ENCODE measurements at places on chromosomes 5 and 9.

- DNase-seq = no peak
These were observed 72.2 kb downstream of the MED27 start for GRCh38 chr9:132007371-132008025.

GRCh38 chr5:165805756-165806155, 2300.3 kb downstream of the MAT2B start:
- no peak for DNase-seq

DNA sequence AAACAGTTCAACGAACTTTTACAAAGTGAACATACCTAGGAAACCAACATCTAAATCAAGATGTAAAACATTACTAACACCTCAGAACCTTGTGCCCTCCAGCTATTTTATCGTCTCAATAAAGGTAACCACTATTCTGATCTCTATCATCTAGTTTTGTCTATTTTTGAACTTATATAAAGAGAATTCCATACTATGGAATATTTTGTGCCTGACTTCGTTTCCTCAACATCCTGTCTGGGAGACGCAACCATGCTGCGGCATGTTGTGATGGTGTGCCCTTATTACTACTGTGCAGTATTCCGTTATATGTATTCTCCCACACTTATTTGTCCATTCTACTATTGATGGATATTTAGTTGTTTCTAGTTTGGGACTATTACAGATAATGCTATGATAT, 99.2 kb downstream of the NR6A1 start:
- no peak for DNase-seq

- DNase-seq = no peak
These were observed 73.7 kb downstream of the PPARGC1B start for GRCh38 chr5:149803641-149804468.

GRCh38 chr5:9182899-9183695, 362.8 kb downstream of the SEMA5A start:
- no peak for DNase-seq

- DNase-seq = no peak
These were observed 584.1 kb downstream of the CCDC171 start for GRCh38 chr9:16136961-16137360.

DNA sequence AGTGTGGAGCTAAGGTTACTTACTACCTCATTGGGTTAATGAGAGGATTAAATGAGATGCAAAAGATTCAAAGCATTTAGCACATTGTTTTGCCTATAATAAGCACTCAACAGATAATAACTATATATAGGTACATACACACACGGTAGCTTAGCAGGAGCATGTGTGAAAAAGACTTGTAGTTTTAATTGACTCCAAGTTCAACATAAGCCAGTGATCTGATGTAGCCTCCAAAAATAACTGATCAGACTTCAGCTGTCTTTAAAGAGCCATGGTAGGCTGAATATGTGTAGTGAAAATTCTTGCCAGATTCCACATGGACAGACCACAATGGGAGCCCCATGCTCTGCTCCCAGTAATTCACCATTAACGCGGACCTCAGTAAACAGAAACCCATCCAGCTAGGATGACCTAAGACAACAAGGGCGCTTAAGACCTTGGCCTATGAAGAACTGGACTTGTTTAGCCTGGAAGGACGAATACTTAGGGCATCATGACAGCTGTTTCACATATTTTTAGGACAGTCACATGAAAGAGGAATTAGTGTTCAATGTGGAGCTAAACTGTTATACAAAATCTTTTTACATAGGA, 115.1 kb upstream of the ZNF366 start:
- no peak for DNase-seq

DNA sequence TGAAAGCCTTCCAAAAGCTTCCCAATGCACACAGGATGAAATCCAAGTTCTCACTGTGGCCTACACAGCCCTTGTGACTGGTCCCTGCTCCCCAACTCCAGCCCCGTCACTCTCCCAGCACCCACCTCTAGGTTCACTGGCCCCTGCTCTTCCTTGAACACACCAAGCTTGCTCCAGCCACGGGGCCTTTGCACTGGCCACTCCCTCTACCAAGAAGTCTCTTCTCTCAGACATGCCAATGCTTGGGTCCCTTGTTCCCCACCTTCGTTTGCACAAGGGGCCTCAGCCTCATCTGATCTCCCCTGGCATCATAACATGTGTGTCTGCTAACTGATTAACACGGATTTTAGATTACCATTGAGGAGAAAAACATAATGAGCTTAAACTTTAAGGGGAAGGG, 56.0 kb downstream of the ROR2 start:
- DNase-seq = no peak

GRCh38 chr5:74631081-74631953, 9.2 kb downstream of the ENC1 start:
- no peak for DNase-seq

DNA sequence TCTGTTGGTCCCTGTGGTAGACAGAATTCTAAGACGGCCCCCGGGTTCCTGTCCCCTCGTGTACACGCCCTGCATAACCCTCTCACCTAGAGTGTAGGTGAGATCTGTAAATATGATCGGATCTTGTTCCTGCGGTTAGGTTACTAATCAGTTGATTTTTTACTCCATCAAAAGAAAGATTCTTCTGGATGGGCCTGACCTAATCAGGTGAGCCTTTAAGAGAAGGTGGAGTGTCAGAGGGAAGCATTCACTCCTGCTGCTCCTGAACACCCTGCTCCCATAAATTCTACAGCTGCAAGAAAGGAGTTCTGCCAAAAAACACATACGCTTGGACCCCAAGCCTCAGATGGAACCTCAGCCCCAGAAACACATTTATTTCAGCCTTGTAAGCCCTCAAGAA, 15.6 kb upstream of the FUBP3 start:
- DNase-seq = no peak

GRCh38 chr9:98108531-98109031, 10.4 kb downstream of the TRIM14 start:
- no peak for DNase-seq

DNA sequence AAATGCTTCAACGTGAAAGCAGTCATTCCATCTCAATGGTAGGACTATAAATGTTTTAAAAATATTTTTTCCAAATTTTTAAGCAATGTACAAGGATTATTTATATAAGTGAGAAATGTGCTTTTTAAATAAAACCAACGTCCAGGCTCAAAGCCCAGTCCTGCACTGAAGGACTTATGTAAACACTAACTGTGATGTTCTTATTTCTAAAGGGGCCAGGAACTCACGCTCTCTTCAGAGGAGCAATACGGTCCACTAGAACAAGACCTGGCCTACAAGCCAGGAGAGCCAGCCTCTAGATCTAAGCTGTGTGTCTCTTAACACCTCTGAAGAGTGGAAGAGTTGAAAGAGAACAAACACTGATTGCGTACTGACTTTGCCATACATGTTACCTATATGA, 12.1 kb downstream of the TTLL11 start:
- DNase-seq = no peak

DNA sequence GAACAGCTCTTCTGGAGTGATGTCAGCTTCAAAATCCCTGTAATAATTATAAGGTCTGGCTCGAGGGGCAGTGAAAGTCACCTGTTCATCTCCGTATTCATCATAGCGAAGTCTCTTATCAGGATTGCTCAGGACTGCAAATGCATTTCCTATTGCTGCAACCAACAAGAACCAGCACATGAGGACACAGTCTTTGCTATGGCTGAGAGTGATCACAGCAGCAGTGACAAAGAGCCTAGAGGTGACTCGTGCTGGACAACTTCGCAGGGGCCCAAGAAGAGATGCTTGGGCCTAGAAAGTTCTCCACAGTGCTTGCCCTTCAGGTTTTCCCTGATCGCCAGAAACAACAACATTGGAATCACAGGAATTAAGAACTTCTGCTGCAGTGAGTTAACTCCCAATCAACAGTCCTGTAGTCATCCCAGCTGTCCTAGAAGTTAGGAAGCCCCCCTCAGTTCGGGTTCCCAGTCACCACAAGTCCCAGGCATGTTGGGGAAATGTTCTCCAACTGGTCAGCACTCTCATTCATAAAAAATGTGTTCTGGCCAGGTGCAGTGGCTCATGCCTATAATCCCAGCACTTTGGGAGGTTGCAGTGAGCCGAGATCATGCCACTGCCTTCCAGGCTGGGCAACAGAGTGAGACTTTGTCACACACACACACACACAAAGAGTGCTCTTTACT, 13.0 kb downstream of the DNAJC18 start:
- no peak for DNase-seq

- DNase-seq = no peak
These were observed 242.8 kb downstream of the PRR16 start for GRCh38 chr5:120706877-120707276.

DNA sequence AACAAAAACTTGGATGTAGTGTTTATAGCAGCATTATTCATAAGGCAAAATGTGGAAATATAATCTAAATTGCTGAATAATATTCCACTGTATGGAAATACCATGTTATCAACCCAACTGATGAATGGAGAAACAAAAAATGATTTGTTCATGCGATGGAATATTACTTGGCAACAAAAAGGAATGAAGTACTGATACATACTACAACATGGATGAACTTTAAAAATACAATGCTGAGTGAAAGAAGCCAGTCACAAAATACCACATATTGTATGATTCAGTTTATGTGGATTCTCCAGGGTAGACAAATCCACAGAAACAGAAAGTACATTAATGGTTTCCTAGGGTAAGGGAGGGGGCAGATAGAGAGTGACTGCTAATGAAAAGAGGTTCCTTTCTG, 83.7 kb upstream of the DNAH5 start:
- no peak for DNase-seq

- DNase-seq = no peak
These were observed 5.4 kb downstream of the SNX2 start for GRCh38 chr5:122780296-122780695.

- DNase-seq = no peak
These were observed 475.0 kb downstream of the CTNND2 start for GRCh38 chr5:11429254-11429653.

GRCh38 chr9:125509476-125509875, 197.5 kb downstream of the MAPKAP1 start:
- DNase-seq = no peak

DNA sequence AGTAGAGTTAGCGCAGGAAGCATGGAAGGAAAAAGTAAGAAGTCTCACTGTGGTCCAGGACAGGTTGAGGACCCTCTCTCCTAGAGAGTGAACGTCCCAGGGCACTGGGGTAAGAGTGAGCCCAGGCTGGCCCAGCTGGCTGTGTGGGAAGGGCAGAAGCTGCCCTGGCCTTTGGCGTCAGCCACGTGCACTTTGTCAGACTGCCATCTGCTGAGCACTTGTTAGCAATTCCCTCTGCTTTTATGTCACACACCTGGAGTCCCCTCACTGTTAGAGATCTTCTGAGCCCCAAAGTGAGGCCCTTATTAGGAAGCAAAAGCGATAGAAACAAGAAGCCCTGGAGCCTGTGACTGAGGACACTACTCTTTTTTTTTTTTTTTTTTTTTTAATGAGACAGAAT, 79.1 kb downstream of the UGCG start:
- no peak for DNase-seq

- DNase-seq = no peak
These were observed 2.8 kb upstream of the RICTOR start for GRCh38 chr5:39076757-39077728.

- no peak for DNase-seq
These were observed 14.9 kb downstream of the FAM163B start for GRCh38 chr9:133594310-133594709.

- no peak for DNase-seq
These were observed 25.2 kb downstream of the LNPEP start for GRCh38 chr5:96961053-96961452.

- DNase-seq = no peak
These were observed 128.7 kb upstream of the PITX1 start for GRCh38 chr5:135162661-135163265.

GRCh38 chr5:16192311-16192710, 12.7 kb upstream of the MARCHF11 start:
- no peak for DNase-seq

- DNase-seq = no peak
These were observed 14.0 kb downstream of the PRKAA1 start for GRCh38 chr5:40784027-40784653.

DNA sequence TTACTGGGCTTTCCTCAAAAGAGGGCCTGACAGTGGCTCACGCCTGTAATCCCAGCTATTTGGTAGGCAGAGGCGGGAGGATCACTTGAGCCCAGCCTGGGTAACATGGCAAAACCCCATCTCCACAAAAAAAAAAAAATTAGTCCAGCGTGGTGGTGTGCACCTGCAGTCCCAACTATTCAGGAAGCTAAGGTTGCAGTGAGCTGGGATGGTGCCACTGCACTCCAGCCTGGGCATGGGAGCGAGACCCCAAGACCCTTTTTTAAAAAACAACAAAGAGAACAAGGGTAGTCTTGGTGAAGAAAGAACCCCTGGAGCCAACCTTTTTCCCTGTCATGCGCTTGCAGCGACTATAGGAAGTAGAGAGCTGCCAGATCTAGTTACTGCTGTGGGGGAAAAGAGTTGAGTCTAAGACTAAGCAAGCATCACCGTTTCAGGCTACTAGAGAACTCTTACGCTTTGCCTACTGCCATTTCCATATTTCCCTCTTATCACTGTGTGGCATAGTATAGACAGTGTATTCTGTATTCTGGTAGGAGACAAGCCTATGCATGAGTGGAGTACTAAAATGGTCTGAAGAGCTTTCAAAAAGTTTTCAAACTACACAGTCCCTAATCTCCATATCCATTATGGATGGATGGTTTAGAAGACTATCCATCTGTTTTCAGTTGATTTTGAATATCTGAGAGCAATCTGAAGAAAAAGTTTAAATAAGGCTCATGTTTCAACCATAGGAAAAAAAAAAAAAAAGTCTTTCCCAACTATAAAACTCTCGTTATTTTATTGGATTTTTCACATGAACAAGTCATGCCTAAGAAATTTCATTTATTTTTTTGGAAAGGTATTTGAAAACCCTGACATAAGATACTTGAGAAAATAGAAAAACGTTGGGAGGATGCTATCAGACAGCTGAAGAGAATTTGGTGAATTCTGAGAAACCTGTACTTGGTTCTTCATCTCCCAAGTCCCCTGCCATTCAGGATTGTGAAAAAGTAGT, 2.6 kb downstream of the C9orf40 start:
- DNase-seq = no peak

DNA sequence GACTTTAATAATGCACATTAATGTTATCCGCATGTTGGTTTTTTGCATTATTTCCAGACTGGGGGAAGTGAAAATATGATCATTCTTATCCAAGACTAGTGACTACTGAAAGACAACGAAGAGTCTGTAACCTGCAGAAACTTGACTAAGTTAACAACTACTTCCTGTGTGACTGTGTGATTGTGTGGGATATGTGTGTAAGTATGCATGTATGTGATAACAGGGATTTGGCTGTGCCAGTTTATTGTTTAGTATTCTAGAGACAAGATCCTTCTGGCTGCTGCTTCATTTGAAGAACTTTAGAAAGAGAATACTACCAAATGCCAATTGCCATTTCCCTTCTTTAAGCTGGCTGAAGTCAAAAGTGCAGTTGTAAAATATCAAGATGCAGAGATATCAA, 375.7 kb upstream of the PRR16 start:
- no peak for DNase-seq

All from mesothelial cell of epicardium (in vitro differentiated cells).